GM04504 (cell line): ENCODE measurements at places on chromosomes 1 and 21.

DNA sequence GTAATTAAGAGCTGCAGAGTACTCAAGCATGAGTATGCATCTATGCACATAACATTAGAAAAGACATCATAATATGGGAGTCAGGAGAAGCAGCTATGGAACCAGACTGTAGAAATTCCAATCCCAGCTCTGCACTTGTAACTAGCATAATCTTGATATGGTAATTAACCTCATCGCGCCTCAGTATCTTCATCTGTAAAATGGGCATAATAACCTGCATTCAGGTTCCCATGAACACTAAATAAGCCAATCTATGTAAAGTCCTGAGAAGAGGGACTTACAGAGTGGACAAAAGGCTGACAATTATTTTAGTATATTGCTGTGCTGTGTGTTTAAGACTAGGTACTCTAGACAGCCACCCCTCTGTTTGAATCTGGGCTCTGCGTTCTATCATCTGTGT, 318.9 kb upstream of the USP25 start:
- DNase-seq, result no peak

- no peak for DNase-seq
Observed at GRCh38 chr1:209780268-209780667, 4.1 kb downstream of the C1orf74 start.

DNA sequence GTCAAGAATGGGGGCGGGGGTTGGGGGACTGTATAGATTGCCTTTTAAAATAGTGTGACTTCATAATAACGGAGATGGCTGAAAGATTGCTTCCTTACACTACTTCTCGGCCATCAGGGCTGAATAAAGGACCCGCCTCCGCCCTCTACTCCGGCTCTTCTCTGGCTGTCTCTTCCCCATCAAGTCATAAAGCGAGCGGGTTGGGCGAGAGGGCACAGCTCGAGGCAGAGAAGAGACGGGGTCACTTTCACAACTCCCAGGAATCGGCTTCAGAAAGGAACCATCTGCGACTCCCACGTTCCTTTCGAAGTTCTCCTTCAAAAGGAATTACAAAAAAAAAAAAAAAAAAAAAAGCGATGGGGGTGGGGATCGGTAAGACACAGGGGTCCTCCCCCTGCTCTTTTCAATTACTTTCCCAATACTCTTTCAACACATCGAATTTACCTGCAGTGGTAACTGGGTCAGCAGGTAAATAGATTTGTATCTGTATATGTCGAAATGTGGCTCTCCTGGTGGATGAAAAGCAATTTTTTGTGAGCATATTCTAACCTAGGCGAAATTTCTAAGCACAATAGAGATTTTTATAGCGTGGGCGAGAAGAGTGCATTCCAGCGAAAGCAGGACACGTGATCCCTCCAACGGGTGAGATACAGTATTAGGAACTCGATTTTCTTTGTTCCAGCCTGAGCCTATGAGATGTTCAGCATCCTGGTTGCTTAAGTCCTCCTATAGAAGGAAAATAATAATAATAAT, 2.0 kb downstream of the LRRC7 start:
- no peak for DNase-seq

GRCh38 chr1:151326619-151327222, 495 bp downstream of the PI4KB start:
- no peak for DNase-seq

DNA sequence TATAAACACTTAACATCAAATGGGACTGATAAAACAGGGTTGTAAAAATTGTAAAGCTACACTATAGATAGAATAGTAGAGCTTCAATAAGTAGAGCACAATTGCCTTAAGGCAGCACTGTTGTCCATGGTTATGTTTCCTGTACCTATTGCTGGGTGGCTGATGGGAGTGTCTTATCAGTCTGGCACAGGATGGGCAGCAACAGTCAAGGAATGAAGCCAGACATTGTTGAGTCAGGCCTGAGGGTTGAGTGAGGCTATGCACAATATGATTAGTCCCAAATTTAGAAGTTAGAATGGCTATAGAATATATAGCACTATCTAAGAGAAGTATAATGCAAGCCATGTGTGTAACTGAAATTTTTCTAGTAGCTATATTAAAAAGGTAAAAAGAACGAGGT, 25.0 kb upstream of the CD1D start:
- no peak for DNase-seq
